Mesendoderm (in vitro differentiated cells): ENCODE measurements at places on chromosomes 6 and 20.

GRCh38 chr20:58043236-58044140, 185.0 kb downstream of the ANKRD60 start:
- DNase-seq = no peak

- DNase-seq = no peak
These were observed 248.2 kb downstream of the QKI start for GRCh38 chr6:163662604-163663225.

- peak; percentile 45 for DNase-seq
These were observed 3.2 kb downstream of the CUTA start for GRCh38 chr6:33414592-33415271.

GRCh38 chr6:181049-181654, 111.1 kb upstream of the DUSP22 start:
- DNase-seq = no peak

GRCh38 chr6:129634411-129635230, 75.4 kb downstream of the ARHGAP18 start:
- no peak for DNase-seq

DNA sequence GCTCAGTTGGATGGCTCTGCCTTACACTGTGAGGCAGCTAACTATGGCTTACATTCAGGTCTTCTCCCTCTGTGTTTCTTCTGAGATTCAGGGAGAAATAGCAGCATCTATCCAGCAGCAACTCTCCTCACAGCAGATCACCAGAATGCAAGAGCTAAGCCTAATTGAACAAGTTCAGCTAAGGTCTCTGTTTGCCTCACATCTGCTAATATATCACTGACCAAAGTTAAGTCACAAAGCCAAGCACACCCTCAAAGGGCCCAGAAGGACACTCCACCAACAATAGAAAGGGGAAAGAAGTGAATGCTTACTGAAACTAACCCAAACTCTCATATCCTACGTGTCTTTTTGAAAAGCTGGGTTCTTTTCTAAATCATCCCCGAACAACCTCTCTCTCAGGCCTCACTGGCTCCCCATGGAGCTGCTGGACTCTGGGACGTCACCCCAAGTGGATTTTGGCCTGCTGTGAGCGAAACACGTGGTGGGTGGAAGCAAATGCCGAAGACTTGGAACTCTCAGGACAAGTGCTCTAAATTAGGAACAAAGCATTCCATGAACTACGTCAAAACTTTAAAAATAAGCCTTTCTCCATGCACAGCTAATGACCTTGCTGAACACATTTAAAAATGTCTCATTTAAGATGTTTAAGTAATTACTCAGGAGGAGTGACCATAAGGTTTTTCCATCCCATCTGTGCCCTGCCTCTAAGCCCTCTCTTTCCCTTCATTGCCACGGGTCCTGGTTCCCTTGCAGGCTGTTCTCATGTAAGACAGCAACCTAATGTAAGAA, 167.5 kb upstream of the PLCB4 start:
- DNase-seq = no peak
